Osteocyte (in vitro differentiated cells): ENCODE measurements at places on chromosomes 13 and 19. TPM values are rescaled to one million over a fixed set of nuclear protein-coding genes. Genes with fewer than 3 reads are reported as not detected.

Gene NDUFB7
- 149 and 158 TPM in 2 replicates for total RNA-seq

Gene F7
- not detected in 2 replicates for total RNA-seq

Gene PLK5
- 0.54 TPM in 1 of 2 replicates, not detected in the other for total RNA-seq

GRCh38 chr13:64305246-64305645 is 2889.6 kb upstream of the PCDH20 start:
- no peak for DNase-seq
